Fibroblast of mammary gland (primary cell): ENCODE measurements at places on chromosomes 6 and 20.

- DNase-seq: no peak
These were observed 168.0 kb downstream of the LY86 start for GRCh38 chr6:6756526-6756925.

GRCh38 chr6:15615802-15616201, 47.0 kb downstream of the DTNBP1 start:
- no peak for DNase-seq

DNA sequence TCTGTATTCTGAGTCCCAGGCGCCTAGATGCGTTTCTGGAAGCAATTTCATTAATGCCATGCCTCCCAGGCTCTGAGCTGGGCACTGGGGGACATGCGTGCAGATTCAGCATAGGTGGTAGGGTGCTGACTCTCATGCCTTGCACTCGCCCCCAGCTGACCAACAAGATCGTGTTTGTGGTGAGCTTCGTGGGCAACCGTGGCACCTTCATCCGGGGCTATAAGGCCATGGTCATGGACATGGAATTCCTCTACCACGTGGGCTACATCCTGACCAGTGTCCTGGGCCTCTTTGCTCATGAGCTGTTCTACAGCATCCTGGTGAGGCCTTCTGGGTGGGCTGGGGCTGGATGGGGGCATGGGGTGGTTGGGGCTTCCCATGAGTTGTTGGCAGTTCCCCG, 21.6 kb downstream of the UQCC2 start:
- no peak for DNase-seq

DNA sequence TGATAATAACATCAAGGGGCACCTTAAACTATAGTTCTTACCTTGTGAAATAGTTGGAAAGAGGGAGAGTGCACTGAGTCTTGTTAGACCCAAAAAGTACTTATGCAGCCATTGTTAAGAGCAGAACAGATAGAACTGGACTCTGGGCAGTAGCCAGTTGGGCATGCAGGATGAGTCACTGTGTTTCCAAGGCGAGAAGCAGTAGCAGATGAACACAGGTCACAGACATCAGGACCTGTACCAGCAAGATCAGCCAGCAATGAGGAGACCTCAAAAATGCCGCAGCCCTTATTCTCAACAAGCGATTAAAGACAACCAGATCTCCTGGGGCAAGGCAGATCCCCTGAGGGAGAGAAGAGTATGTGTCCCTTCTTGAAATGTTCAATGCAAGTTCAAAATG, 79.0 kb downstream of the SAMD3 start:
- peak; percentile 47 for DNase-seq
